ENCODE measurements at places on chromosomes 2 and 18.

DNA sequence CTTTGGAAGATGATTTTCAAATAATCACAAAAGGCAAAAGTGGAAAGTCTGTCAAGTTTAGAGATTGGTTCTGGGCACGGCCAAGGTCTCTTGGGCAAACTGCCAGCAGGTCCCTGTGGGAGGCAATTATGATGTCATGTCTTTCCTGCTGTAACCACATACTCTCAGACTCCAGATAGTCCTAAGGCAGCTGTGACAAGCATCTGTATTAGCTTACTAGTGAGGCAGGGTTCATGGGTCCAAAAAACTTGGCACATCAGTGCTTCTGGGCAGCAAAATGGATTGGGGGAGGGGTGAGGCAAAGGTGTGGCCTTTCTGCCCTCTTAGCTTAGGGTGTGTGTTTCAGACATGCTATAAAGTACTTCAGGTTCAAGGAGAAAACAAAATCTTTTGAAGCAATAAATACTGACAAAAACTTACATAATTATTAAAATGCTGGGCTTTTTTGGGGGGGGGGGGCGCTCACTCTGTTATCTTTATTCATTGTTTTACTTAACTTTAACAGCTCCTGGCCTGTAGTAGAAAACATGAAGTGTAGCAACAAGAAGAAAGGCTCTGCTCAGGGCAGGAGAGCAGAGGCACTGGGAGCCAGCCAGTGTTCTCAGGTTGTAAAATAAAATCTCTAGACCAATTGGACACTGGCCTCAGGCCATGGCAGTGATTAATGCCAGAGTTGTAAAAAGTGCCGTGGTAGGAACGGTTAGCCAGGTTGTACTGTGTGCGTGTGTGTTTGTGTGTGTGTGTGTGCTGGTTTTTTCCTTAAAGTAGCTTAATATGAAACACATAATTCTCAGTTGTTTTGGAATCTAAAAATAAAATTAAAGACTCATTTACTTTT lies 14.3 kb upstream of the TANC1 start:
- DNase-seq, result no peak

DNA sequence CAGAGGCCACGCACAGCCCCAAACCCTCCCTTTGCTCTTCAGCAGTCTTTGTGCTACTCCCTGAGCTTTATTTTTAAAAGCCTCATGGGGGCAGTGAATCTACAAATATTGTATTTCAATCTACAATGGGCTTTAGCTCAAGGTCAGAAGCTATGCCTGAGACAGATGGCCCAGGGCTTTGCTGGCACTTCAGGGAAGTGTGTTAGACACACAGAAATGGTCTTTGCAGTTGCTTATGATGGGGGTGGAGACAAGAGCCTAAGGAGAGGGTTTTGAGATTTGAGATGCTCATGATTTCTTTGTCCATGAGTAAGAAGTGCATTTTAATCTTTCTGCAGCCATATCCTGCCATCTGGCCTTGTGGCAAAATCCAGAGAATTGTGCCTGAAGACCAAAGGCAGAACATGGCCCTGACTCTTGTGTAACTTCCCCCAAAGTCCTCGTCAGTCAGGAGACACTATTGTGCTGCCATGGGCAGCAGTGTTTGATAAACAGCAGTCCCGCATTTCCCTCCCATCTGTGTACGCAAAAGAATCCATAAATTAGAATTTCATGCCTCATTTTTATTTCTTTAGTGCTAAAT lies 92.6 kb downstream of the VAPA start:
- no peak for DNase-seq

DNA sequence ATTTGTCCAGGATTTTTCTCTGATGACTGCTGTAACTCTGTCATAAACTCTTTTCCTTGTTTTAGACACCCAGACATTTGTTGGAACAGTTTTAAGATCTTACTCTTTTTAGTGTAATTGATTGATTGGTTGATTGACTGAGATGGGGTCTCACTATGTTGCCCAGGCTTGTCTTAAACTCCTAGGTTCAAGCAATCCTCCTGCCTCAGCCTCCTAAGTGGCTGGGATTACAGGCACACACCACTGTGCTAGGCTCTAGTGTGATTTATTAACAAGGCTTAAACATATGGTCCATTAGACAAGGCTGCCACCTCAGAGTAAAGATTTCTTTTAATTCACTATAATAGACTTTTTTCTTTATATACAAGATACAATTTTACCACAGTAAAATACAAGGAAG lies 2.0 kb downstream of the PAIP2B start:
- no peak for DNase-seq

- DNase-seq, result no peak
Measured at GRCh38 chr2:66573821-66574233, 138.9 kb downstream of the MEIS1 start.

Data from stimulated activated CD8-positive, alpha-beta memory T cell treated with anti-CD3 and anti-CD28 coated beads, Interleukin-2, amount 100 ng/mL, for 1 hour (primary cell).